ENCODE measurements at places on chromosomes 5 and 9.

GRCh38 chr5:24142341-24142740, 502.4 kb downstream of the CDH10 start:
- DNase-seq = no peak

GRCh38 chr9:136138566-136138965, 19.9 kb upstream of the TMEM250 start:
- DNase-seq = no peak

DNA sequence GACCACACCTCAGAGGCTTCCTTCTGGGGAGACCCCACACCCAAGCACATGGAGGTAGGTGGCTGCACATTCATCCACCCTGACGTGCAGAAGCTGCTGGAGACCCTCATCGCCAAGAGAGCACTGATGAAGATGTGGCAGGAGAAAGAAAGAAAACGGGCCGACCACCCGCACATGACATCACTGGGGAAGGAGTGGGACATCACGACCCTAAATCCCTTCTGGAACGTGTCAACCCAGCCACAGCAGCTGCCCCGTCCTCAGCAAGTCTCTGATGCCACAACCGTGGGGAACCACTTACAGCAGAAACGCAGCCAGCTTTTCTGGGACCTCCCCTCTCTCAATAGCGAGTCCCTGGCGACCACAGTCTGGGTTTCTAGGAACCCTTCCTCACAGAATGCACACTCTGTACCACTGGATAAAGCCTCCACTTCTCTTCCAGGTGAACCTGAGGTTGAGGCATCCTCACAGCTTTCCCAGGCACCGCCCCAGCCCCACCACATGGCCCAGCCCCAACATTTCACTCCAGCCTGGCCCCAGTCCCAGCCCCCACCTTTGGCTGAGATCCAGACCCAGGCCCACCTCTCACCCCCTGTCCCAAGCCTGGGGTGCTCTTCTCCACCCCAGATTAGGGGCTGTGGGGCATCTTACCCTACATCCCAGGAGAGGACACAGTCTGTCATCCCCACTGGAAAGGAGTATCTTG, 3.0 kb downstream of the SPATA31E1 start:
- no peak for DNase-seq

GRCh38 chr5:108561416-108562204, 179.7 kb upstream of the FBXL17 start:
- no peak for DNase-seq

GRCh38 chr9:79858508-79858907, 286.7 kb downstream of the TLE4 start:
- DNase-seq = no peak

DNA sequence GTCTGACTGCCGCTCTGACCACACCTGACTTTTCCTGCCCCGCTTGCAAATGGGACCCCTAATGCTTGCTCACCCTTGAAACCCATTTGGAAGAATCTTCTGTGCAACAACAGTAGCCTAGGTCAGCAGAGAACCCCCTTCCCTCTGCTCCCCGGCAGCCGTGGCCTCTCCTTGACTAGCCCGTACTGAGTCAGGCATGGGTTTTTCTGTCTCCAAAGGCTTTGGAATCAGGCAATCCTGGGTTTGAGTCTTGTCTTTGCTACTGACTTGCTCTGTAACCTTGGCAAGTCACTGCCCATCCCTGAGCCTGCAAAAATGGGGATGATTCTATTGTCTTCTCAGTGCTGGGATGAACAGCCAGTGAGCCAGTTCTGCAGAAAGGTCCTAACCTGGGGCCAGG, 135.4 kb downstream of the RGS3 start:
- DNase-seq = no peak

GRCh38 chr5:71960195-71960594, 147.1 kb upstream of the MAP1B start:
- DNase-seq = no peak

DNA sequence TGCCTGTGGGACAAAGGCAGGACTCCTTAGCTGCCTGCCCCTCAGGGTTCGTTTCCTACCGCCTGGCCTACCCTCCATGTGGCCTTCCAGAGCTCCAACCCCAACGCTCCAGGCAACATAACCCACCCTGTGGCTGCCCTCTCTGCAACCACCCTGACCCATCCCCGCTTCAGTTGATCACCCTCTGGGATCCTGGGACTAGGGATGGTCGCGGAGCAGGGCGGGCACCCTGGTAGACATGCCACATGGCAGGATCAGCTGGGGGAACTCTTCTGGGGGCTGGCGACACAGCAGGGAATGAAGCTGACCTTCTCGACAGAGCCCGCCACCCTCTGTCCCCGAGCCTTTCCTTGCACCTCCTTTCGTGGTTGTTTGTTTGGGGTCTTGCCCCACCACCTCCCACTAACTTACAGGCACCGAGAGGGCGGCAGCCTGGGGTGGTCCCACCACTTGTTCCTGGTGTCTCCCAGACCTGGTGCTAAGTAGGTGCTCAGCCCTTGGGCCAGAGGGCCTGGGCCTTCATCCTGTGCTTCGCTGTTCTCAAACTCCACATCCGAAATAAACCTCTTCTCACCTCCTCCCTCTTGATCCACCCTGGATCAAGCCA, 243.1 kb downstream of the PBX3 start:
- no peak for DNase-seq

GRCh38 chr5:104932431-104932830, 1369.8 kb upstream of the NUDT12 start:
- no peak for DNase-seq
